ENCODE measurements at places on chromosomes 12 and 14.

GRCh38 chr12:4858386-4858785, 51.3 kb upstream of the KCNA1 start:
- DNase-seq = no peak

GRCh38 chr12:106980944-106981343, 6.0 kb downstream of the MTERF2 start:
- DNase-seq = no peak

GRCh38 chr12:50070314-50071060, 13.1 kb downstream of the ASIC1 start:
- peak; percentile 74 for DNase-seq

GRCh38 chr12:12616512-12617310, 5.0 kb downstream of the CREBL2 start:
- DNase-seq = no peak

DNA sequence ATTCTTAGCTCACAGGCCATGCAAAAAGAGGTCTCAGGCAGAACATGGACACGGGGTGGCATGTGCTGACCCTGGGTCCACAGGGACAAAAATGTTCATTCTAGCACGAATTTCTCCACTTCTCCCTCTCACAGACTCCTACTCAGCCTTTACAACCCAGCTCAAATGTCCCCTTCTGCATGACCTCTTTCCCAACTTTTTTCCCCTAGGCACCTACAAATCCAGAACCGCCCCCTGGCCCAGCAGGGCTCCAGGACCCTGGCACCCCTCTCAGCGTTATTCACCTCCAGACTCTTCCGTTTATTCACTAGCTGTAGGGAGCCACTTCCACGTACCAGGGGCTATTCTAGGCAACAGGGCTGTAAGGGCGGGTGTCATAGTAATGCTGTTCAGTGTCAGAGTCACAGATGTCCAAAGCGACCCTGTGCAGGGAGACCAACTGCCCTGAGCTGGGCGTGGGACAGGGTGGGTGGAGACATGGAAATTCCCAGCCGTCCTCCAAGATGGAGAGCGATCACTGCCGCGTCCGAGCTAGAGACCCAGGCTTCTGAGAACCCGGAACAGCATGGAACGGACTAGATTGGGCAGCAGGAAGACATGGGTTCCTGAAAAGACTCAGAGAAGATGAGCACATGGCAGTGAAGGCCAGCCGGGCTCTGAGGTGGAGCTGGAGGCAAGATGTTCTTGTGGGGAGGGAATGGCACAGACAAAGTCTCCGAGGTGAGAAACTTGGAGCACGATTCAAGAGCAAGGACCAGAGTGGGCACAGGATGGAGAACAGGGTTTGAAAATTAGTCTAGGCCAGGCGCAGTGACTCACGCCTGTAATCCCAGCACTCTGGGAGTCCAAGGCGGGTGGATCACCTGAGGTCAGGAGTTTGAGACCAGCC, 274.9 kb upstream of the RTL1 start:
- no peak for DNase-seq

DNA sequence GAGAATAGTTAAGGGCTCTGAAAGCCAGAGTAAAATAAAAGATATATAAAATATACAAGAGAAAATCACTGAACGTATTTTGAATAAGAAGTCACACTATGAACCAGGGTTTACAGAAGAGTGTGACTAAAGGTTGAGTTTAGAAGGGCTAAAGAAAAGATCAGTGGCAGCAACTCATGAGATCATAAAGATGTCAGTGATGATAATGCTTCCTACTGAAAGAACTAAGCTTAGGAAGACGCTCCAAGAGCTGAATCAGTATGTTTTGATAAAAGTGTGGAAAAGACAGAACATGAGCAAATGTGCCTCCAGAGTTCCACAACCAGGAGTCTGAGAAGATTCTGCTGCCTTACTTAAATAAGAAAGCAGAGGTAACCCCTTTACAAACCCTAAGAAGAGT, 74.6 kb downstream of the KITLG start:
- DNase-seq = no peak

- DNase-seq = no peak
Observed at GRCh38 chr12:11555743-11556625, 93.5 kb upstream of the ETV6 start.

- DNase-seq = no peak
Observed at GRCh38 chr12:132484183-132484890, 5.6 kb upstream of the FBRSL1 start.

GRCh38 chr12:116174904-116175303, 102.6 kb downstream of the MED13L start:
- DNase-seq = no peak

GRCh38 chr12:39047539-39048262, 142.3 kb upstream of the CPNE8 start:
- DNase-seq = no peak

GRCh38 chr12:26539131-26539530, 293.9 kb downstream of the ITPR2 start:
- DNase-seq = no peak

DNA sequence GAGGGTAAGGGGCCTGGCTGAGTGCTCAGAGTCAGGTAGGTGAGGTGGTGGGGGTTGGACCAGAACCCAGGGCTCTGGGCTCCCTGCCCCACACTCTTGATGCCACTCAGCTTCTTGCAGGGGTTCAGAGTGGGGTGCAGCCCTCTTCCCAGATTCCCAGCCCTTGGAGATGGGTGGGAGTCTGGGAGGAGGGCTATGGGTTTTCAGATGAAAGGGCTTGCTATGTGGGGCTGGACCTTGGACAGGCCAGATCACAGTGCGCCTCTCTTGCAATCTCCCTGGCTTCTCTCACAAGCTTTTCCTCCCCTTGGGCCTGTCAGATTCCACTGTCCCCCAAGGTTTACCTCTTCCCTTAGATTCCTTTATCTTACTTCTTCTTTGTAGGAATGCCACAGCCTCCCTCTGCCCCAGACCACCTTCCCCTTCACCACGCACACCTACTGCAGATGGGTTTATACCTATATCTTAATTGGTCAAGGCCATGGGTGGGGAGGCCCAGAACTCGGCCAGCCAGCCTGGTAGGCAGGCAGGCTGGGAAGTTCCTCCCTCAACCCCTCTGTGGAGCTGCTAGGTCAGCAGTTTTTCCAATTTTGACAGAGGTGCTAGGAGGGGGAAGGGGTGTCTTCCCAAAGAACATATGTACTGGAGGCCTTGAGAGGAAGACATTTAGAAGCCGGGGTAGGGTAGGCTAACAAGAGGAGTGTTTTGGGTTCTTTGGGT, 1.4 kb downstream of the NYNRIN start:
- no peak for DNase-seq

GRCh38 chr14:96481731-96482314, 20.4 kb upstream of the PAPOLA start:
- no peak for DNase-seq

DNA sequence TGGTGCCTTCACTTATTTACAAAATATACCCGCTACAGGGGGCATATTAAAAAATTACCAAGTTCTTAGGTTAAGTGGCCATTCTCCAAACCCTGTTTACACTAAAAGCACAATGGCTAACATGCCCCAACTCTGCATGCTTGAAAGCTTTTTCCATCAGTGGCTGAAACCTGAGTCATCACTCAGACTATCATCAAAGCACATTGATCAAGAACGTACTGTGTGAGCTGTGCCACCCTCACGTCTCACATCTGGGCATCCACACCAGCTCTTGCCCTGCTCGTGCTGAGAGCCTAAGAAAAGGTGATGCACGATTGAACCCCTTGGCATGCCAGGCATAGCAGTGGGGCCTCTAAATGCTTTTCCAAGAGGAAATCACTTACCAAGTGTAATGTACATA, 13.2 kb downstream of the AQP6 start:
- DNase-seq = no peak
